Stimulated activated CD4-positive, alpha-beta T cell treated with anti-CD3 and anti-CD28 coated beads, Interleukin-1b, Interleukin-23, amount 100 ng/mL, for 24 hours (primary cell): ENCODE measurements at places on chromosomes 4 and X.

- DNase-seq = no peak
Measured at GRCh38 chr4:153495480-153496193, 29.5 kb downstream of the TMEM131L start.

- DNase-seq = no peak
Measured at GRCh38 chr4:141543706-141544105, 92.7 kb upstream of the IL15 start.

DNA sequence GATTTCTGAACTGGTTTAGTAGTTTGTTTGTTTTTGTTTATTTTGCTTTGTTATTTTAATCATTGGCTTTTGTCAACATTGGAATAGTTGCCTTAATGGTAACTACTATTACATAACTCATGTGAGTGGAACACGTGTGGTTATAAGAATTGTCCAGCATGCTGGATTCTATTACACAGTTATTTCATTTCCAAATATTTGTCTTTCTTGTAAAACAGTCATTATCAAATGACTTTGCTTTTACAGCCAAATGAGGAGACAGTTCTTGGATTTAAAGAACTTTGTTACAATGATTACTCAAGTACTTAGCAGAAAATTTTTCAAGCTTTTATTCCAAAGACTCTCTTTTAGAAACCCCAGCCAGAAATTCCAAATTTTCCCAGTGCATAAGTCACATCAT is 516.1 kb upstream of the MAGEB2 start:
- no peak for DNase-seq

GRCh38 chr4:176794151-176794550 is 1.4 kb upstream of the VEGFC start:
- no peak for DNase-seq

DNA sequence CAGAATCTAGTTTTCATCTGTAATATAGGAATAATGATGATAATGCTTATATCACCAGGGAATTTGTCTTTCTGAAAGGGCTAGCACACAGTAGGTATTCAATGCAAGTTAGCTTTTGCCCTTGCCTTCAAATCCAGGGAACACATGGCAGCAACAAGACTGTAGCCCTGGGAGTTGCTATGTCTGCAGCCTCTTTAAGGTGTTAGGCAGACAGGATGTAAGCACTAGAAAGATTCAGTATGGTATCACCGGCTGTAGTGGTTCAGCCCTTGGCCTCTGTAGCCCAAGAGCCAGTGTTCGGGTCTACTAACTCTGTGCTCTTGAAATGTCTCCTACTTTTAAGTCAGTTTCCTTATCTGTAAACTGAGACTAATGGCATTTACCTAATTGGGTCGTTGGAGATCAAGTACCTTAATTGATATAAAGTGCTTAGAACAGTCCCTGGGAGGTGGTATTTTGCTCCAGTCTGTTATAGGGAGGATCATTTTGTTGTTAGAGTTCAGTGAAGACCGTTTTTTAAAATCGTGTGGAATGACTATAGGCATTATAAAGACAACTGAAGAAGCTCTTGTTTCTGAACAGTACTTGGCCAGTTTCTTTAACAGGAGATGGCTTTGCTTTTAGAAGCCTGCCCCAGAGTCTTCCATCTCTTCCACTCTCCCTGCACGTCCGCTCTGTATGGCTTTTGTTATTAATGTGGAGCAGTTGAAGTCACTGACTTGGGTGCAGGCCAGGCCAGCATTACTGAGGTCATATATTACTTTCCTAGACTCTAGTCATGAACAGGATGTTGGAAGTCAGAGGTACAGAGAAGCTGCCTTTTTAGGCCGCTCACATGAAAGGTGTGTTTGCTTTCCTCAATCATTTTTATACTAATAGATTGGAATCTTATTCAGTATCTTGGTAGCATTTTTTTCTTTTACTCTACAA is 44.8 kb downstream of the GAB1 start:
- no peak for DNase-seq

DNA sequence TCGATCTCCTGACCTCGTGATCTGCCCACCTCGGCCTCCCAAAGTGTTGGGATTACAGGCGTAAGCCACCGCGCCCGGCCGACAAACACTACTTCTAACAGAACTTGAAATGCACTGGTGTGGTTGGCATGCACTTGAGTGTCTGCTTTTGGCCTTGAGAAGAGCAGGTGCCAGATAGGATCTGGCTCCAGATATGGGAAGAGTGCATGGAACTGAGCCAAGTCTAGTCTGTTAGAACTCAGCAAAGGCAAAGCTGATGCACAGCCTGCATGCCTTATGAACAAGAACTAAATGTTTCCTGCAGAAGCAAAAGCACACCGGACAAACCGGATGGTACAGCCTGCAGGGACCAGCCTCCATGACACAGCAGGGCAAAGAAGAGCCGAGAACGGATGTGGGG is 35.1 kb upstream of the TBL1X start:
- DNase-seq = no peak

DNA sequence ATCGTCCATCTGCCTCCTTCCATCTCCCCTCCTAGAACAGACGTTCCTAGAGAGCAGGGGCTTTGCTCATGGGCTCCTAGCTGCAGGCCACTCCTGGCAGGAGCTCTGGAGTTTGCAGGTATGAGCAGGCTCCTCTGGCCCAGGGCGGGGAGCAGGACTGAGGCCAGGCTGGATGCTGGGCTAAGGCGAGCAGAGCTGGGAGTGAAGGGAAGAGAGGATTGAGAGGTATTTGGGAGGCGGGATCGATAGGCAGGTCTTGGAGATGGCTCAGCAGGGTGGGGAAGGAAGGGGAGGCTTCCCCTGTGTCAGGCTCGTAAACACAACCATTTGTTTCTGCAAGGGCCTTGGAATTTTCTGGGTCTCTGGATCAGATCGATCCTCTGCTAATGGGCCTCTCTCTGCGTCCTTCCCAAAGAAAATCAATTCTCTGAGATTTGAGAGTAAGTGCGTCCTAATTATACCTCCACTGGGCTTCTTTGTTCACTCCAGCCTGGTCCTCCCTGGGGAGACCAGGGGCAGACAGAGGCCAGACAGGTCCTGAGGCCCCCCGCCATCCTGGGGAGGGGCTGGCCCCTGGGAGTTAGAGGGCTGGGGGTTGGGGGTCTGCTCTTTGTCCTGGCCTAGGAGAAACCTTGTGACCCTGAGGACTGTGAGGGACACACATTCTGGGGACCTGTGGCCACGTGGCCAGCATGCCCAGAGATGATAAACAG is 94.8 kb upstream of the PSAPL1 start:
- DNase-seq = no peak

DNA sequence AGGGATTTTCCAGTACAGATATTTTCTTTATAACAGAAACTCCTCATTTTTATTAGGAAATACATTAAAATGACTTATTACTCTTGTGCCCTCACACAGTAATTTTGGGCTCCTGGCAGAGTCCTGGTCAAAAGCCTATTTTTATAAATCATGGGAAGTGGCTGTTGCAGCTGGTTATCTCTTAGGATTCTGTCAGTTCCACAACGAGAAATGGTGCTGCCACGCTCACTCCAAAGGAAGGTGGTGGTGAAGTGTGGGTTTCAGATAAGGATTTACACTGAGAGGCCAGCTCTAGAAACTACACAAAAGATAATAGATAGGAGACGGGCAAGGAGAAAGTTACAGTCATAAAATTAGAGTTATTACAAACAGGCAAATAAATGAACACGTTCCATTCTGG is 159.2 kb upstream of the FAM241A start:
- DNase-seq = no peak

- no peak for DNase-seq
Measured at GRCh38 chrX:40727093-40727492, 8.2 kb downstream of the MED14 start.

DNA sequence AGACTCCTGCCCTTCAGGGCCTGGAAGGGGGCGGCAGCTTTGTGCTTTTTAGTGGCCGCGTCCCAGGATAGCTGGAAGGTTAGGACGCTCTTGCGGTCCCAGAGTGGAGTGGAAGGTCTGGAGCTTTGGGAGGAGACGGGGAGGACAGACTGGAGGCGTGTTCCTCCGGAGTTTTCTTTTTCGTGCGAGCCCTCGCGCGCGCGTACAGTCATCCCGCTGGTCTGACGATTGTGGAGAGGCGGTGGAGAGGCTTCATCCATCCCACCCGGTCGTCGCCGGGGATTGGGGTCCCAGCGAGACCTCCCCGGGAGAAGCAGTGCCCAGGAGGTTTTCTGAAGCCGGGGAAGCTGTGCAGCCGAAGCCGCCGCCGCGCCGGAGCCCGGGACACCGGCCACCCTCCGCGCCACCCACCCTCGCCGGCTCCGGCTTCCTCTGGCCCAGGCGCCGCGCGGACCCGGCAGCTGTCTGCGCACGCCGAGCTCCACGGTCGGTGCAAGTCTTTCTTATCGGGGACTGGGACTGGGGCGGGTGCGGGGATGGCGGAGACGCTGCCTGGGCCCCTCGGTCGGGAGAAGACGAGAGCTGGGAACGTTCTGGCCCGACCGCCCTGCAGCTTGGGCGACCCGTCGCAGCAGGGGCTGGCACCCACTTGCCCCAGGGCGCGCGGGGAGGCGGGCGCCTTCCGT is at the start of gene EDNRA:
TSS of gene EDNRA (plus strand) at position 207 of the 686 bp plus-strand sequence. CDS start 4,585 bp downstream, outside the sequence.
- no peak for DNase-seq

DNA sequence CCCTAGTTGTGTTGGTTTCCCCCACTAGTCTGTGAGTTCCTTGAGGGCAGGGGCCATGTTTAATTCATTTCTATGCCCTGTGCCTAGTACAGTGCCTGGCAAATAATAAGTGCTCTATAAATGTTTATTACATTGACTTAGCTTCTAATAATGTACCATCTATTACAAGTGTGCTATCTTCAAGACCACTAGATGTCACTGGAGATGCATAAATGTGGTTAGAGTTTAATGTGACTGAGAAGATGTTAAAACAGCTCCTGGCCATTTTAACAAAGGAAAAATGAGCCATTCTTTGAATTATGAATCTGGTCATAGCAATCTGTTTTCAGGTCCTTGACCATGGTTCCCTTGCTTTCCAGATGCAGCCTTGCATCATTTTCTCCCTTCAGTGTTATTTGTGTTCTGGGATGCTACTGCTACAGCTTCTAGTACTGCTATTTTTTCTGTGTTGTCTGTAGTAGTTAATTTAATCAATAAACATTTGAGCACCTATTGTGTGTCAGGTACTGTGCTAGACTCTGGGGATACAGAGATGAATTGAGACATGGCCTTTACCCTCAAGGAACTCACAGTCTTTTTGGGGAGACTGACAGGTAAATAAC is 43.2 kb downstream of the SLC9A6 start:
- no peak for DNase-seq

GRCh38 chr4:105838082-105838481 is 57.2 kb upstream of the NPNT start:
- no peak for DNase-seq

- DNase-seq = no peak
Measured at GRCh38 chr4:77073106-77073809, 2.5 kb downstream of the CCNI start.

GRCh38 chr4:185592845-185593488 is 57.7 kb upstream of the PDLIM3 start:
- DNase-seq = no peak
